ENCODE measurements at places on chromosomes 7 and 10.

GRCh38 chr7:12210179-12211053 lies 678 bp upstream of the TMEM106B start:
- DNase-seq = no peak

DNA sequence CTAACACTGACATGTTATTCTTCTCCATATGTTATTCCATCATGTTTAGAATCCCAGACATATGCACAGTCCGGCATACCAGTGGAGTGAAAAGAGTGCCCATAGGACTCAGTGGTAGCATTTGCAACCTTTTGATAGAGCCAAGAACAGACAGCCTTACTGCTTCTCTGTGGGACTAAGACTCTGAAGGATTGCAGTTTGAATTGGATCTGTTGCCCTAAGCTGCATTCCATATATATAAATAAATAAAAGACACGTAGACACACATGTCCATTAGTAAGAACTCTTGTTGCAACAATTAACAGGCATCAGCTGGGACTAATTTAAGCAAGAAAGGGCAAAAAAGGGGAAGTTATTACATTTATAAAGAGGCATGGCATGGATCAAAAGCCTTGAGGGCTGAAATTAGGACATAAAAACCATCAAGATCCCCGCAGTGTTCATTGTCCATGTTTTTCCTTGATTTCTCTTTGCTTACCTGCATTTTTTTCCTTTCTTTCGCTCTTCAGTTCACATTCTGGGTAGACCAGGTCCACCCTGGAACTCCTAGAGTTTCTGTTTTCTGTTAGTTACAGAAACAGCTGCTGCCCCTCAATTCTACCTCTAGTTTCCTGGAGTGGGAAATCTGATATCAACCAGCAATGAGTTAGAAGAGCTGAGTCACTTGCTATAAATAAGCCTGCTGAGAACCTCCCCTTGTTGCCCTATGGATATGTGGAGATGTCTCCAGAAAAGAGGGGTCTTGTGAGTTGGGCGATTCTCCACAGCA lies 132.4 kb downstream of the SORCS1 start:
- no peak for DNase-seq

DNA sequence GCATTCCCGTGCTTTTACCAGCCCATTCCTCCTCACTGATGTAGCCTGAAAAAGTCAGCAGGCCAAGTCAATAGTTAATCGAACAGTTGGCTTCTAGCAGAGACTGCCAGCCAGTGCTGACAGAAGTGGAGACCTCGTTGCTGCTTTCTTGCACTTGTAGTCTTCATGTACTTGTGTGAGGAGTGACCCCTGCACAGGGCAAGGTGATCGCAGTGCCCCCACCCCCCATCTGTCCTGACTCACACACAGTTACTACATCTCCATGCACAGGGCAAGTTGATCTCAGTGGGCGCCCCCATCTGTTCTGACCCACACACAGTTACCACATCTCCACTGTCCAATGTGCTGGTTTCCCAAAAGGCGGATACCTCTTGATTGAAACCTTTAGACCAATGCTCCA lies 34.2 kb downstream of the C10orf71 start:
- DNase-seq = no peak

DNA sequence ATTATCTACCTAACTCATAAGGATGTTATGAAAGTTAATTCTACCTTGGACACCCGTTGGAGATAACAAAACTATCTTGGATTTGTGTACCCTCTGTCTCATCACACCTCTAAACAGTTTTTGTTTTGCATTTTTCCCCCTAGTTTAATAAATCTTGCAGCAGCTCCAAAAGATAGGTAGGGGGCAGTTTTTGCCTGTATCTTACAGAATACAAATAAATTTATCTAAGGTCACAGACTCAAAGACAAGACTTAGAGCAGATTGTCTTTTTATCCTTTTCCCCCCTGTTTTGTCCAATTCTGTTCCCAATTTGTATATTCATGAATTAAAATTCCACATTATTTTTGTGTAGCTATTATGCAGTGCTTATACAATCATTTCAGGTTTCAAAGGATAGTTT lies 5.0 kb upstream of the SORCS1 start:
- DNase-seq = no peak

- DNase-seq = no peak
These were observed 18.9 kb downstream of the RBAK start for GRCh38 chr7:5064391-5065106.

- DNase-seq = no peak
These were observed 63.4 kb upstream of the SYPL1 start for GRCh38 chr7:106175507-106175906.

DNA sequence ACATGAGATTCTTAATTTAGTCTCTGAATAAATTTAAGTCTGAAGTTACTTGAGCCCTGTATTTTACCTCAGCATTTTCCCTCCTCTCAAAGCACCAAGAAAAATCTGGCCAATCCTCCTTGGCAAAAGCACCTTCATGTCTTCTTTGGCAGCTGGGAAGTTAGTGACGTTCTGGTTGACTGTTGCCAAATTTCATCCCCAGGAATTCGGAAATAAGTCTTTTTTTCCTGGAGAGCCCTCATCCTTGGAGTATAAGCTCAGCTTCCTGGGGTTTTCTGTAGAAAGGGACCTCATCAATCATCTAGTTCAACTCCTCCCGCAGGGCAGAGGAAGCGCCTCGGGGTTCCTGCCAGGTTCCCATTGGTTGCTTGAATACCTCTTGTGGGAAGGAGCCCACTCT lies 377.6 kb downstream of the PHTF2 start:
- no peak for DNase-seq

- no peak for DNase-seq
These were observed 5.3 kb upstream of the CALD1 start for GRCh38 chr7:134774119-134774518.

GRCh38 chr10:14609178-14609577 lies 165.5 kb downstream of the FAM107B start:
- DNase-seq = no peak

GRCh38 chr7:113633073-113633472 lies 285.7 kb downstream of the PPP1R3A start:
- DNase-seq = no peak

GRCh38 chr10:61642676-61643075 lies 20.1 kb upstream of the CABCOCO1 start:
- no peak for DNase-seq

GRCh38 chr10:44860811-44861736 lies 50.1 kb upstream of the TMEM72 start:
- no peak for DNase-seq

DNA sequence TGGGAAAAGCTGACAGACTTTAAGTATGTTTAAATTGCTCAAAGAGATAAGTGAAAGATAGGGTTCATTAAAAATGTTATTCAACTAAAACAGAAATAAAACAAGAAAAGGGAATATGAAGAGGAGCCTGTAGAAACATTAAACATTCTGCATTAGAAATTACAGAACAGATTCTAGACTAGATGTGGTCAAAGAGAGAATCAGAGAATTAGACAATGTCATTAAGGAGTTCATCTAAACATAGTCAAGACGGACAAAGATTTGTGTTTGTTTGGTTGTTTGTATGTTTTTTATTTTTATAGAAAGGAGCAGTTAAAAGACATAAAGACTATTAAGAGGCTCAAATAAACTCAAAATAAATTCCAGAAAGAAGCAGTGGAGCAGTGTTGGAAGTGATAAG lies 80.0 kb downstream of the NKX6-2 start:
- DNase-seq = no peak

- DNase-seq = no peak
These were observed 219.7 kb downstream of the MTERF1 start for GRCh38 chr7:91660734-91661356.

DNA sequence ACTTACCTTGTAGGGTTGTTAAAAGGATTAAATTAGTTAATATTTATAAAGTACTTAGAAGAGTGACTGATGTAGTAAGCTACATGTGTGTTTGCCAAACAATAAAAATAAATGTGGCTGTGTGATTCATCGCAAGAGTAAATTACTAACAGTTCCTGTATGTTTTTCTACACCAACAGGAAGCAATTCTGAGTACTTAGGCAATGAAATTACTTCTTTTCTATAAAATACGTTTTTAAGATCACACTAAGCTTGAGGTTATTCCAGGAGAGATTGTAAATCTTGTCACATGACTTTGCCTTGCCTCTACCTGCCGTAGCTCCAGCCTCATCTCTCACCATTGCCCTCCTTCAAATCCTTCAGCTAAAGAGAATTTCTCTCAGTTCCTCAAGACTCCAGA lies 18.1 kb upstream of the GSTK1 start:
- no peak for DNase-seq
